ENCODE measurements at places on chromosomes 7 and 10.

DNA sequence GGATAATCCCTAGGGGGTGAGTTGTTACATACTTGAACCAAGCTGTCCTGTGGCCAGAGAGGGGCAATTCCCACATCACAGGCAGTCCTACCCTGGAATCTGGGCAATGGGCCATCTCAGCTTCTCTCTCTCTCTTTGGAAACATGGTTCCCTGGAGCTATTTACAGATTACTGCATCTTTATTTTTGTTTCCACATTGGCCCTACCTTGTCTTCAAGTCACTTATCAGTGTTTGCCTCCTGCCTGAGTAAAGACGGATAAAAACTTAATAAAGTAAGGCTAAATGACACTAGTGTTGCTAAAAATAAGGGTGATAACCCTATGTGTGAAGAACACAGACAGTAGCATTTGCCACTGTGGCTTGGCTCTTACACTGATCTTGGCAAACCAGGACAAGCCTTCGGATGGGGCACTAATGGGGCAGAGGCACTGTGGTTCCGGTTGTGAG, 228.2 kb downstream of the GFRA1 start:
- DNase-seq = peak; percentile 71

DNA sequence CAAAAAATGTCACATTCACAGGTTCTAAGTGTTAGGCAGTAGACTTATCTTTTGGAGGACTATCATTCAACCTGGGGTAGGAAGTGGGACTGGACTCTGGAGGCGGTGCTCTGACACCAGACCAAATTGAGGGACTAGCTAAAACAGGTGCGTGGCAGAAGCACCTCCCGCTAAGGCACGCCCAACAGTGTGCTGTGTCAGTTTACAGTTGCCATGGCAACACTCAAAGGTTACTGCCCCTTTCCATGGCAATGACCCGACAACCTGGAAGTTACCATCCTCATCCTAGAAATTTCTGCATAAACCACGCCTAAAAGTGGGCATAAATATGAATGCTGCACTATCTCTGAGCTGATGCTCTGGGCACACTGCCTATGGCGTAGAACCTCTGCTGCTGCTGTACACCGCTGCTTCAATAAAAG, 14.0 kb upstream of the BLNK start:
- no peak for DNase-seq

- no peak for DNase-seq
Observed at GRCh38 chr10:78849115-78849514, 219.7 kb upstream of the ZMIZ1 start.

DNA sequence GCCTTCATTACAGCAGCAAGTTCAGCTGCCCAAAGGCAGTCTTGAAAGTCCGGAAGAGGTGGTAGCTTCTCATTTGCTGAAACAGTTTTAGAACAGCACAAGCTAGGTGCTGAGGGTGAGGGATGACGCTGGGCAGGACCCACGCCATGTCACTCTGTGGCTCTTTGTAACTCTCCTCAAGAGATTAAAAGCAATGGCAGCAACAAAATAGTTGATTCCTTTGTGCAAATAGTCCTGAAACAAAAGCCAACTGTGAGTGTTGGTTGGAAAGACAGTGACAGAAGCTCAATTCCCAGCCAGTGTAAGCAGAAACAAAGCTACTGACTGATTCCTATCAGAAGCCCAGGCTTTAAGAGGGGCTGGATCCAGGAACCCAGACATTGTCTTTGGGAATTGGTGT, 47.6 kb upstream of the AQP1 start:
- DNase-seq = no peak

DNA sequence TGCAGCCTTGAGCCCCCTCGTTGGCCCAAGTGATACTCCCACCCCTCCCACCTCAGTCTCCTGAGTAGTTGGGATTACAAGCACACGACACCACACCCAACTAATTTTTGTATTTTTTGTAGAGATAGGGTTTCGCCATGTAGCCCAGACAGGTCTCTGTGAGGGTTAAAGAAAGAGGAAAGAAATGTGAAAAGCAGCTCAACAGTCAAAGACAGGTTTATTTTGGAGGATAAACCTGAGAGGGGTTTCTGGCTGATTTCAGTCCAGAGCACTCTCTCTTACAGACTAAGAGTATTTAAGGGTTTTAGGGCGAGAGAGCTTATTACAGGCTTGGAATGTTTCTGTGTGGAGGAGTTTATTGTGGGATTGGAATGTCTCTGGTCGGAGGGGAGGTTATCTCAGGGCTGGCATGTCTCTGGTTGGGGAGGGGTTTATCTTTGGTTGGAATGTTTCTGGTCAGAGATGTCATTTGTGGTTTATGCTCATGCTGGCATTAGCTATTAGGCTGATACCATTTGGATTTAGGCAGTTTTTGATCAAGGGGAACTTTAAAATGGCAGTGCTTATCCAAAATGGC, 26.1 kb upstream of the SNX10 start:
- DNase-seq = no peak

DNA sequence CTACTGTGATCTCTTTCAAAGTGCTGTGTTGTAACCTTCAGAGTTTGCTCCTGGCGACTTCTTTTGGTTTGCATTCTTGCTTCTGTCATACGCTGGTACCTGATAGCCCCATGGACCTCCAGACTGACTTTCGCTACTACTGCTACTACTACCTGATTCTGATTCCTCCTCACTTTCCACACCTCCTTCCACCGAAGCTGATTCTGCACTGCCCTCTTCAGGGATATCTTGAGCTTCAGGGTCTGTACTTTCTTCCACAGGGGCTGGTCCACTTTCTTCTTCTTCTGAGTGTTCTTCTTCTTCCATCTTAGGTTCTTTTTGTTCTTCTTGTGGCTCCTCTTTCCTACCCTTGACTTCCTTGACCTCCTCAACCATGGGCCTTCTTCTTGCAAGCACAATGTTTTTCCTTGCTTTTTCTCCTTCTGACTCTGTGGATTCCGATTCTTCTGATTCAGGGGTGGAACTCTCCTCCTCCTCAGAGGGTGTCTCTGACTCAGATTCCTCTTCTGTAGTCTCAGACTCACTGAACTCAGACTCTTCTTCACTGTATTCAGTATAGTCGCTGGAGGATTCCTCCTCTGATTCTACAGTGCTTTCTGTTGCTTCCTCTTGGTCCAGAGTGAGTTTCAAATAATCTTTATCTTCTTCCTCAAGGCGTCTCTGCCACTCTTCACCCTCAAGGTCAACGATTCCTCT, 992.2 kb downstream of the PCDH15 start:
- DNase-seq = no peak

- no peak for DNase-seq
Observed at GRCh38 chr10:14039968-14040668, 290.6 kb downstream of the FRMD4A start.

DNA sequence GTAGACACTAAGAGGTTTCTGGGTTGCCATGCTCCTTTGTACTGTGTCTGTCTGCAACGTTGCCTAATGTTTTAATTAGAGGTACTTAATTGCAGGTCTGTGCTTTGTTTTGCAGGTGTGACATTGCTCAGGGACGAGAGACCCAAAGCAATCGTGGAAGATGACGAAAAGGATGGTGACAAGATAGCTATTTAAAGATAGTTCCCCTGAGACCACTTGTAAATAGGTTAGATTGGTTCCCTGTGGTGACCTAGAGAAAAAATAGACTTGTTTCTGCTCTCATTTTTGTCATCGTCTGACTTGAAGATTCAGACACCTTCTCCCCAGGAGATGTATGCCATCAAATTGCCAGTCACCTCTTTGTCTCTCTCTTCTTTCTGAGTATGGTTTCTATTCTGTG, 20.1 kb downstream of the PPP1R17 start:
- DNase-seq = no peak

- peak; percentile 30 for DNase-seq
Observed at GRCh38 chr10:71769279-71769823, 4.0 kb downstream of the VSIR start.

DNA sequence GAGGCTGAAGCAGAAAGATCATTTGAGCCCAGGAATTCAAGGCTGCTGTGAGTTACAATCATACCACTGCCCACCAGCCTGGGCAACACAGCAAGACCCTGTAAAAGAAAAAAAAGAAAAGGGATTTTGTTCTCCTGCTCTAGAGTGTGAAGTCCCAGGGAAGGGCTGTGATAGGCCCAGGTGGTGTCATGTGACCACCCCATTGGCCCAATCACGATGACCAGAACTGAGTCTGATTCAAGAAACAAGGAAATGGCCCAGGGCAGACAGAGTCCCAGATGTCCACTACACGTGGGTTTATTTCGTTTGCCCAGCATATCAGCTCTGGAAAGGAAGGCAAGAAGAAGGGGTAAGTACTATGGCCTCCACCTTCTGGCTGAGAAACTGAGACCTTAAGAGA, 81.3 kb upstream of the CUX1 start:
- DNase-seq = no peak

DNA sequence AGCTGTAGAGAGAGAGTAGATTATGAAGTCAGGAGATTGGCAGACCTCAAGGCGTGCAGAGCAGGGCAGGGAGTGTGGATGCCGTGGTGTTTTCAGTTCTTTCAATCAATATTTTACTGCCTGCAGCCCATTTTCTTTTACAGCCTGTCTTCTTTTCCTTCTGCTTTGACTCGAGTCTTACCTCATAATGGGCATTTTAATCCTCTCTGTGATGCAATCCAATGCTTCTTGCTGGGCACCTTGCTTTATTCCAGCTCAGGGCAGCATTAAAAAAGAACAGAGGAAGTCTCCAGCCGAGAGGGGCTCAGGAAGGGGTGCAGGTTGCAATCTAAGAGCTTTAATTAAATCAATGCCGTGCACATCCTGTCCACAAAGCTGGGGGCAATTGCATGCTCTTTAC, 839.0 kb downstream of the LRMDA start:
- DNase-seq = no peak

DNA sequence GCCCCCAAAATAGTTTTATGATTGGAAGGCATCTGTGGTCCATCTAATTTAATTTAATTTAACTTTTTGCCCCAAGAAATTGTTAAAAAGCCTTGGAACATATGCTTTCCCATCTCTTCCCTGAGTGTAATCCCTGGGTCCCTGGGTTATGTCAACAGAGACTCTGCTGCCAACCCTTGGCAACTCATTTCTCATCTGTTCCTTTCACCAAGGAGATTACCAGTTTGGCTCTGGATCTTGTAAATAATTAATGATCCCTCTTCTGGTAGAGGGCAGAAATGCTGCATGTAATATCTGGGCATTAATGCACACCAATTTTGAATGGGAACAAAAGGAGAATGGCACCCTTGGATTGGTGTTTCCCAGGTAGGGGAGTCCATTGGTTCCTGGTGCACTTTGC, 514.2 kb downstream of the CCSER2 start:
- no peak for DNase-seq

- no peak for DNase-seq
Observed at GRCh38 chr7:2809903-2810625, 34.0 kb downstream of the GNA12 start.

GRCh38 chr7:12757443-12757842, 70.0 kb downstream of the ARL4A start:
- DNase-seq = no peak

GRCh38 chr7:16697507-16698199, 51.7 kb downstream of the BZW2 start:
- no peak for DNase-seq

GRCh38 chr7:24152877-24153472, 131.0 kb upstream of the NPY start:
- no peak for DNase-seq

DNA sequence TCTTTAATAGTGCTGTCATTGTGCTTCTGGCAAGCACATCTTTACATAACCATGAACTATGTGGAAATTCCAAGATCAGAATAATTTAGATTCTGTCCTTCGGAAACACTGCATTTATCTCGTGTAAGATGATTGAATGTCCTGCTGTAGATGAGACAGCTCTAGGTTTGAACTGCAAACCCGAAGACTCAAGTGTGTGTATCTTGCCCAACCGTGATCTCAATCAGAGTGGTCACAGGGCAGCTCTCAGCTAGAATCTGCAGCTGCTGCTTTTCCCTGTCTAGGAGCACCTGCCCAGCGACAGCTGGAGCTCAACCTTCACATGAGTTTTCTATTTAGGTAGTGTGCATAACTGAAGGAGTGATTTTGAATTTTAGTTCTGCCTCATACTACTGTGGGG, 17.5 kb upstream of the KIF20B start:
- no peak for DNase-seq

DNA sequence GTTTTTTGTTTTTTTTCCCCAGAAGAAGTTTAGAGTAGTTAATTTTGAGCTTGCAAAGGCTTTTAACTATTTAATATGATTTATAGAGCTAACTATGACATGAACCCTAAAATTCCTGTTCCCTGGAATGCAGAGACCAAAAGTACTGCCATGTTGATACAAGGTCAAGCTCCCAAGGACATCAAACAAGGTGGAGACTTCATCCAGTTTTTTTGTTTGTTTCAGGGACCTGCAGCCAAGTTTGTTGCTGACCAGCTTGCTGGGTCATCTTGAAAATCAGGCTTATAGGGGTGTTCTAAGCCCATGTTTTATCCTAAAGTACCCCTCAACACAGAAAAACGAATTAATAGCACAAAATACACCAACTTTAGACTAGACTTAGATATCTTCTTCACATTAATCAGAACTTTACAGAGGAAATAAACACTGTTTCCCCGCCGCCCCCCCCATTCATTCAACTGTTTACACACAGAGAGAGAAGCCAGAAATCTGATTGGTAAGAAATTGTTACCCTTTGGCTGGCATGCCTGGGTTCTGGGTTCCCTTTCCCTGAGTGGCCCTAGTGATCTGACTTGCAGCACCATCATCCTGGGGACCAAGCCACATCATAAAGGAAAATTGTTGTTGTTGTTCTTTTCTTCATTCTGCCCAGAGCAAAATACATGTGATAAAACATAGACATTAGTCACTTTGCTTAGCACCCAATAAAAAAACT, 860.5 kb downstream of the CCSER2 start:
- no peak for DNase-seq

GRCh38 chr7:121286742-121287734, 41.8 kb upstream of the WNT16 start:
- no peak for DNase-seq

- no peak for DNase-seq
Observed at GRCh38 chr7:35647171-35647574, 47.8 kb downstream of the HERPUD2 start.

DNA sequence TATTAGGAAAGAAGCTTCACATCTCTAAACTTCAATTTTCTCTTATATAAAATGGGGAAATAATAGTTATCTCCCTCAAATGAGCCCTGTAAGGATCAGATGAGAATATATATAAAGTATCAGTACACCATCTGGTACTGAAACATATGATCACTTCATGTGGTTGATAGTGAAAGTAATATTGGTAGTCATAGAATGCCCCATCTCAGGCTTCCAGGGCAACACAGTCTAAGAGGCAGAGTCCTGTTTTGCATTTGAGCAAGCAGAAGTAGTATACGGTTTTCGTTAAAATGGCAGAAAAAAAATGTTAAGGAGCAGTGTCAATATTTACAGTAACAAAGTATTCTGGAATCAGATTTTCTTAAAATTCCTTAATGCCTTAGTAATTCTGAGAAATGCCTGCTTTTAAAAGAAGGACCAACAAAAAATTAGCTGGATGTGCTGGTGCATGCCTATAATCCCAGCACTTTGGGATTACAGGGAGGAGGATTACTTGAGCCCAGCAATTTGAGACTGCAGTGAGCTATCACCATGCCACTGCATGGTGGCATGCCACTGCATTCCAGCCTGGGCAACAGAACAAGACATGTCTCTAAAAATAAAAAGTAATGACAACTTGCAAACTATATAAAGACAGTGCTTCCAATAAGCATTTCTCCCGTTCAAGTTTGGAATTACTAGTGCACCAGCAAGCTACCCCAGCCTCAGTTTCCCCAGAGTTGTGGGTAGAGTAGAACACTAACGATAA, 19.8 kb downstream of the KBTBD2 start:
- DNase-seq = peak; percentile 58

- no peak for DNase-seq
Observed at GRCh38 chr10:69290993-69291392, 12.7 kb downstream of the HK1 start.

- DNase-seq = no peak
Observed at GRCh38 chr7:266851-267840, 22.8 kb upstream of the FOXL3 start.
